ENCODE measurements at places on chromosomes 2 and 18. TPM values are rescaled to one million over a fixed set of nuclear protein-coding genes. Genes with fewer than 3 reads are reported as not detected.

The IL36G gene
- not detected for total RNA-seq

The PAX3 gene
- total RNA-seq, result not detected

The STPG4 gene
- total RNA-seq, result 0.50 TPM

The PSMA8 gene
- 1.7 TPM for total RNA-seq

Measured in T-helper 2 cell treated with Interferon-gamma antibody and Interleukin-4, amounts not matched to agents 100 ng/mL and 5 ng/mL, for 36 hours (primary cell).